ENCODE measurements at places on chromosomes 2 and 18.

DNA sequence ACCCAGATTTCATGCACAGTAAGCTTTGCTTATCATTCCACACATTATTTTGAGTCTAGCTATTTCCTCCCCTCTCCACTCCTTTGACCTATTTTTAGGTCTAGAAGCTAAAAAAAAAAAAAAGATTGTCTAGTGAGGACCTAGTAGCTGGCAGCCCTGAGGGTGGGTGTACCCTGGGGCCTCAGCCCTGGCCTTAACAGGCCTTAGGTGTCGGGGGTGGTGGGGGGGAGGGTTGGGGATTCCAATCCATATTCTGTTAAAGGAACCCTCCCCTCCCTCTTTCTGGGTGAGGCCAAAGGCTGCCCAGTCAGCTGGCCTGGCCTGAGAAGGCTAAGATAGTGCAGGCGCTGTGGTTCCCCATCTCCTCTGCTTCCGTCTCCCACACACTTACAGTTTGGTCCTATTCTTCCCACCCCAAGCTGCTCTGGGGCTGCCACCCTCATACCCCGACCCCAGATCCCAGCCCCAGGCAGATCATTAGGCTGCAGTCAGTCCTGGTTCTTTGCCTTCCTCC, 65.5 kb upstream of the HK2 start:
- DNase-seq, result no peak

GRCh38 chr2:238929242-238930081, 81.6 kb downstream of the TWIST2 start:
- peak; percentile 56 for DNase-seq

GRCh38 chr2:14137643-14138042, 494.9 kb upstream of the LRATD1 start:
- no peak for DNase-seq

- no peak for DNase-seq
These were observed 50.5 kb downstream of the MRPL35 start for GRCh38 chr2:86249579-86250391.

- DNase-seq, result peak; percentile 29
These were observed 81.5 kb downstream of the NRP2 start for GRCh38 chr2:205763708-205764211.

DNA sequence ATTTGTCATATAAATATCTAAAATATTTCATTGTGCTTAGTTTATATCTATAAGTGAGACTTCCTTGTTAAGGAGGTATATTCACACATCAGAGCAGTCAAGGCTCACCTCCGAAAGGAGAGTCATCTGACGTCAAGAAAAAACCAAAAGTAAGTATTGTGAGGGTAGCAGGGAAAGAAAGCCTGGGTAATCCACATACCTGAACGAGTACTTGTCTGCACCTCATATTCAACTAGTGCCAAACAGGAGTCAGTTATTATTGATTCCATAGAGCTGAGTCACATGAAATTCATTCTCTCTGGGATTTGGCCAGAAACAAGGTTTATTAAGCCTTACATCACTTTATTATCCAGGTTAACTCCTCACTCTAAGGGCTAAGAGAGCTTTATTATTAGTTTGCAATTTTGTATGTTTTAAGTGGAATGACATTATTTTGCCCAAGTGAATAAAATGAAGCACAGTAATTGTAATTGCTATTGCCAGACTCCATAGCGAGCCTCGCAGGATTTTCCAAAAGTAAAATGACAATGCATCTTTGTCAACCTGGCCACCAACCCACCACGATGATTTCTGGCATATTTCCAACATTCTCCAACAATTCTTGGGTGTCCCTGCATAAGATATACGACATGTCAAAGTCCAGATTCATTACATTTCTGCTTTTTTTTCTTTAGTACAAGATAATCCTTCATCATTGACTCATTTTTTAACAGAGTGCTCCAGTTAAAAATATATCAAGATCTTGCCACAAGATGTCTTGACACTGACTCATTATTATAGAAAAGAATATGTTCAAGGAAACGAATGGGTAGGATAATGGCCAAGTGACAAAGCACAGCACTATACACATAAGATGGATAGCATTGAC, 1210.4 kb upstream of the ACVR2A start:
- no peak for DNase-seq

DNA sequence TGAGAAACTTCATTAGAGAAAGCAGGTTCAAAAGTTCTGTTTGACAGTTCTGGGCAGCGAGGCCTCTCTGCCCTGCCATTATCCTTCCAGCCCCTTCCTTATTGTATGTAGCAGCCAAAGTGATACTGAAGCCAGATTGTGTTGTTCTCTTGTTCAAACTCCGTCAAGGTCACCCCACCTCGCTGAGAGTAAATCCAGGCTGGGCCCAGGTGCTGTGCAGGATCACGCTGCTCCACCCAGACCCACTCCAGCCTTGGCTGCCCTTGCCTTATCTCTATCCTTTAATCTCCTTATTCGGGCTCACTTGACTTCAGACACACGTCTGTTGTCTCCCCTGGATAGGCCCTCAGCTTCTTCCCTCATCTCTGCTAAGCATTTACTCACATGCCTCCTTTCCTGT, 196.1 kb downstream of the CPS1 start:
- DNase-seq, result no peak

DNA sequence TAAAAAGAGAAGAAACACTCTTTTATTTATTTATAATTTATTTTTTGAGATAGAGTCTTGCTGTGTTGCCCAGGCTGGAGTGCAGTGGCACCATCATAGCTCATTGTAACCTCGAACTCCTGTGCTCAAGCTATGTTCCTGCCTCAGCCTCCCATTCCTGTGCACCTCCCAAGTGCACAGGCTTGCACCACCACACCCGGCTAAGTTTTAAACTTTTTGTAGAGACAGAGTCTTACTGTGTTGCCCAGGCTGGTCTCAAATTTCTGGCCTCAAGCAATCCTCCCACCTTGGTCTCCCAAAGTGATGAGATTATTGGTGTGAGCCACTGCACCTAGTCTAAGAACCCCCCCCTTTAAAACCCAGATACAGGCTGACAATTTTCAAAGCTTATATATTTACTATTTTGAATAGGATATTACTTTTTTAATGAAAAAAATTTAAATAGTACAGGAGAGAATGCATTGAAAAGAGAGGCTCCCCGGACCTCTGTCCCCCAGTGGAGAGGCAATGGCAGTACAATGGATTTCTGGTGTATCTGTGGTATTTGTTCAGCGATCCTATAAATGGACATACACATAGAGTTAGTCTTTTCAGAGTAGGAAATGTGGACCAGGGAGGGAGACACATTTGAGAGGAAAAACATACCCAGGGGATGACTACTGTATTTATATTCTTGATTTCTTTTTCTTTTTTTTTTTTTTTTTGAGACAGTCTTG, 48.1 kb upstream of the CNOT11 start:
- DNase-seq, result no peak

GRCh38 chr2:50732796-50733195, 299.1 kb downstream of the NRXN1 start:
- DNase-seq, result no peak

DNA sequence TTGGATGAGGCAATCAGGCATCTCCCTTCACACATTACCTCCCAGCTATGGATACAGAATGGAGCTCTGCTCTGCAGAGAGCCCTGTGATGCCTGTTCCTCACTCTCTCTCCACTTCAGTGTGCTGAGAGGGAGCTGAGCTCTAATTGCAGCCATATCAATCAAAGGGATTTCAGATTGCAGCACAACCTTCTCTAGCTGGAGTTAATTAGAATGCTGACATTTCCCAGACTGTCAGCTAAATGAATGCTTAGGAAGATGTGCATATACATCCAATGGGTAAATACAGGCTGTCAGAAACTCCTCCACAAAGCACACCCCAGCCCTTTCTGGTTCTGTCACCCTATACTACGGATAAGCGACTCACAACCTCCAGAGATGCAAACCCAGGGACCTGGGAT, 402.6 kb downstream of the EIPR1 start:
- no peak for DNase-seq

DNA sequence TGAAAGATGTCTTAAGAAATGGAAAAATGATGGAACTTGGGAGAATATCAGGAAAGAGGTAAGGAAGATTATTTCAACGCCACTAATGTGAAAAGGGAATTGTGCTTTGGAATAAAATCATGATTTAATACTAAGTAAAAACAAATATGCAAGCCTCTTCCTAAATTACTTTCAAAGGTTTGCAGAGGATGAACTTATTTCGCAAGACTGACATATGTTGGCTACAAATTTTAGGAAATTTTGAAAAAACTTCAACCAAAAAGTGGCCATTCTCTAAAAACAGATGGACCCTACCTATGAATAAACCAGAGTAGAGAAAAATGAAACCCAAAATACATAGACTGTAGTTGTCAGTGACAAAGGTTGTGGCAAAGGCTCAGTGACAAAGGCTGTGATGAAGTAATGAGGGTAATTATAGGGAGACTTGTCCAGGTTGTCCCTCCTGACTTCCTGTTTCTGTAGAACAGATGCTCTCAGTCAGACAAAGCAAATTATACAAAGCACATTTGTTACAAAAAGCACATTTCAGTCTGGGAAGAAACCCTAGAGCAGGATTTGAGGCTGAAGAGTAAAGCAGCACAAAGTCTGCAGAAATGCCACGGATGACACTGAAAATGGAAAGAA, 39.5 kb downstream of the SFT2D3 start:
- no peak for DNase-seq

- DNase-seq, result no peak
These were observed 145.2 kb upstream of the SYT4 start for GRCh38 chr18:43422518-43422917.

- no peak for DNase-seq
These were observed 15.6 kb upstream of the WDR75 start for GRCh38 chr2:189425676-189426075.

GRCh38 chr2:238176613-238177012, 17.8 kb downstream of the ERFE start:
- no peak for DNase-seq

- no peak for DNase-seq
These were observed 138.7 kb upstream of the AQP4 start for GRCh38 chr18:27004056-27004829.

- no peak for DNase-seq
These were observed 50.1 kb upstream of the HAAO start for GRCh38 chr2:42842466-42842865.

GRCh38 chr18:37535968-37536367, 29.6 kb downstream of the CELF4 start:
- no peak for DNase-seq

Measured in left ventricle myocardium inferior (tissue), 1 donor.